ENCODE measurements at places on chromosomes 7 and 10. TPM values are rescaled to one million over a fixed set of nuclear protein-coding genes. Genes with fewer than 3 reads are reported as not detected.

ADAP1 gene
- total RNA-seq = 10.2 TPM

ERVW-1 gene
- not detected for total RNA-seq

ZDHHC6 gene
- total RNA-seq = 17.6 TPM

GRCh38 chr10:109859221-109859620 is 64.1 kb downstream of the XPNPEP1 start:
- DNase-seq = no peak

DNA sequence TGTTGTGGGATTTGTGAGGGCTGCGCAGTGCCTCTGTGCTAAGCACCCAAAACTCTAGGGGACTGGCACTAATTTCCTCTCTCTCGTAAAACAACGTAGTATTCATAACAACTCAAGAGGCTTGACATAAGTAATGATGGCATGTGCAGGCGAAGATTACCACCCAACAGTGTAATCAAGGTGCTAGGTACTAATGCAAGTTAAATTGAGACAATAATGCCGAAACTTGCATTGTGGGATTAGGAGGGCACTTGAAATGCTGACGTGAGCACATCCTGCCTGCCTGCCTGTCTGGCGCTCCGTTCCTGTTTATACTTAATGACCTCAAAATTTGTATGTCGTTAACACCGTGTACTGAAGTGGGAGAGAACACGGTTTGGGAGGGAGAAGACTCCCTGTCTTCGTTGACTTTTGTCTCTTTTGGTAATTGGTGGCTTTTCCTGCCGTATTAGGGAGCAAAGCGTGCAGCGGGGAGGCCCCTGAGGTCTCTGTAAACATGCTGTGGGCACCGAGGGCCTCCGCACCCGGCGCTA is 139.0 kb downstream of the MGMT start:
- DNase-seq = no peak

DNA sequence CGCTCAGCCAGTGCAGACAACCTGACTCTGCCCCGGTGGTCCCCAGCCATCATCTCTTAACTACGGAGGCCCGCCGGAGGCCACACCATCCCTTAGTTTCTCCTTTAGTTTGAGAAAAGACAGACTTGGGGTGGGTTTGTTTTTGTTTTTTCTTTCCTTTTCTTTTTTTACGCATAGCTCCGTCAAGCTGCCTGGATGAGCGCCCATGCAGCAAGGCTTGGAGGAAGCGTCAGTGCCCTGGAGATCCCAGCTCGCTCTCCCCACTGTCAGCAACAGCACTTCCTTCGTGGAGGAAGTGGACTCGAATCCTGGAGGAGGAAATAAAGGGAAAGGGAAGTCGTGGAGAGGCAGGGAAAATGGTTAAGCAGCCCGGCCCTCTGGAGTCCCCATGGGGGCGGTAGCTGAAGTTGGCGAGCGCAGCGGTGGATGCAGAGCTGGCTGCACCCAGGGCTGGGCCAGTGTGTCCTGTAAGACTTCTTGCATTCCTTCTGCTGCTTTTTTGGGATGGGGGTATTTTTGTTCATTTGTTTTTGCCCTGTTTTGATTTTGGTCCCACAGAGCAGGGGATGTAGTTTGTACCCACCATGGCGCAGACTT is 35.9 kb upstream of the GJD4 start:
- DNase-seq = no peak

- DNase-seq = no peak
Measured at GRCh38 chr7:148563583-148564274, 26.8 kb upstream of the C7orf33 start.

DNA sequence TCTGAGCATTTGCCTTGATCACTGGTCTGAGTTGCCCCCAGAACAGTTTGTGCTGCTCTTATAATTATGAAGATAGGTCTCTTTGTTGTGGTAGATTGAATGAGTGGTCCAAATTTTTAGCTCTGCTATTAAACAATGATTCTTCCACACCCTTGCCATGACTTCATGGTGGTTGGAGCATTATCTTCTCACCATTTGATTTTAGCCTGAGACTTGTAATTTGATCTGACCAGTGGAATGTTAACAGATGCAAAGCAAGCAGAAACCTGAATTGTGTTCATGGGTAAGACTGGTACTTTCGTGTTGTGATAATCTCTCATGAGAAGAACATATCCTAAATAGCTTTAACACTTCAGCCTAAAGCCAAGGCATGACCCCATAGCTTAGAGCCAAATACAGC is 139.1 kb downstream of the TFPI2 start:
- no peak for DNase-seq

GRCh38 chr10:89414146-89414878 is at the start of gene IFIT5:
Gene IFIT5, plus strand, starts transcription at chr10:89414568. Its CDS starts 231 bp downstream, at chr10:89414799.
- peak; percentile 88 for DNase-seq

GRCh38 chr10:32232378-32232777 is 114.6 kb downstream of the EPC1 start:
- DNase-seq = no peak

DNA sequence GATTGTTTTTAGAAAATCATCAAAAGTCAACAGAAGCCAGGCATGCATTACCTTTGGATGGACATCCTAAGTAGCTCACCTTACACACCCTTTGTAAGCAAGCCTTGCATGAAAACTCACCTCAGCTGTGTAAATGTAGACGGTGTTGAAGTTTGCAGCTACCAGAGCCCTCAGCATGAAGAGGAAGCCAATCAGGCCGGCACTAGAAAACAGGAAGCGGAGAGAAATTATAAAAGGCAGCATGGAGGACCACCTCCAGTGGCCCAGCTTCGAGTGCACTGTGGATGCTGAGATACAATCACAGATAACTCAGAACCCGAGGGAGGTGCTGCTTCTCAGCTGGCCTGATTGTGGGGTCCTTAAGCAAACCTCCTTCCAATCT is 75.3 kb downstream of the SVOPL start:
- no peak for DNase-seq

GRCh38 chr7:151057506-151057988 is at the start of gene CDK5:
Gene CDK5, minus strand, starts transcription at chr7:151057897. Its CDS starts 49 bp downstream, at chr7:151057848.
- DNase-seq = no peak
